Heart left ventricle (tissue), 16 donors: ENCODE measurements at places on chromosomes 11 and 22. TPM values are rescaled to one million over a fixed set of nuclear protein-coding genes. Genes with fewer than 3 reads are reported as not detected.

DNA sequence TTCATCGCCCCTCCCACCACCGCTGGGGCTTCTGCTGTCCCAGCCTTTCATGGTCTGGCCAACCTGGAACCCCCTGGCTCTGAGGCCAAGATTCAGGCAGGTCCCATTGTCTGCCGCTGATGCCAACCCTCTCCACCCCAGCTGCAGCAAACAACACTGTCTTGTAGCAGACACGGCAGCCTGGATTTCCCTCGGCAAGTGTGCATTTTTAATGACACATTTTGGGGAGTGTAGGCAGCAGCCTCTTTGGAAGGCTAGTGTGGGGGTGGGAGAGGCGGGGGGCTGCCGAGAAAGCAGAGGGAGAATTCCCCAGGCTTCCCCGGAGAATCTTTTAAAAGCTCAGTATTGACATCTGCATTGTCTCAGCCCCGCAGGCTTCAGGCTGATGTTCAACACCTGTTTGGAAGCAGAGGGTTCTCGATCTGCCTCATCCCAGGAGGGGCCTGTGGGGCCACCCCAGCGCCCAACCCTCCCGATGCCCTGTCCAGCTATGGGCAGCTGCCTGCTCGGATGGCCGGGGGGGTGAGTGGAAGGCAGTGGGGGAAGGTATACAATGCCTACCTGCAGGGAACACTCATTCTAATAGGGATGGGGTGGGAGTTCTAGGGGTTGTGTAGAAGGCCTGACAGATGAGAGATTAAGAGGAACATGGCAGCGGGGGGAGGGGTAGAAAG is 41.5 kb downstream of the NECTIN1 start:
- no peak overlapping the region for H3K4me3 ChIP-seq
- H3K27ac ChIP-seq = no peak overlapping the region
- no peak for DNase-seq
- H3K4me1 ChIP-seq = no peaks in the 10 kb centered on the region
- no peaks in the 10 kb centered on the region for H3K27me3 ChIP-seq

DNA sequence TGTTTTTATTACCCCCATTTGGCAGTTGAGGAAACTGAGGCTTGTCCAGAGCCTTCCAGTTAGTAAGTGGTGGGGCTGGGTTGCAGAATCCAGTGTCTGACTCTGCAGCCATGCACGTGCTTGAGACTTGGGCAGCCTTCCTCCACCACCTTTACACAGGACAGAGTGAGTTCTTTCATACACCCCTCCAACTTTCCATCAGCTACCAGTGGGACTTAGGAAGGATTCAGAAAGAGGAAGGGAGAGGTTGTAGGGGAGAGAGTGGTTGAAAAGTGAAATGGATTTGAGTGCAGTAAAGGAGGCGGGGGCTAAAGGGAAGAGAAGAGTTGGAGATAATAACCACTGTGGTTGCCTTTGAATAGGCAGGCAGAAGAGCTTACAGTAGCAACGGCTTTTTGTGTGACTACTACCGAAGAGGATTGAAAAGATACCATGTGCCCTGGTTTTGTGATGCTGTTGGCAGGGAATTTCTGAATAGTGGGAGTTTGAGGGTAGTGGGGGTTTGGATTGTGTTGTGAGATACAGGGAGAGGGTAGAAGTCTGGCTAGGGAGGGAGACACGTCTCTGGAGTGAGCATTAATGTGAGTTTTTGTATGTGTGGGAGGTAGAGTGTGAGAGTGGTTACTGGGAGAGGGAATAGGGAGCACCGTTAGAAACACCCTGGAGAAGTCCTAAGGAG is 1.7 kb downstream of the UVRAG start:
- H3K27me3 ChIP-seq = no peaks in the 10 kb centered on the region
- H3K27ac ChIP-seq = peak overlapping the region; percentile 48
- no peaks in the 10 kb centered on the region for H3K36me3 ChIP-seq
- H3K4me1 ChIP-seq = peaks cover 61% of the 10 kb centered on the region
- DNase-seq = no peak
- H3K4me3 ChIP-seq = peak overlapping the region; percentile 87

DNA sequence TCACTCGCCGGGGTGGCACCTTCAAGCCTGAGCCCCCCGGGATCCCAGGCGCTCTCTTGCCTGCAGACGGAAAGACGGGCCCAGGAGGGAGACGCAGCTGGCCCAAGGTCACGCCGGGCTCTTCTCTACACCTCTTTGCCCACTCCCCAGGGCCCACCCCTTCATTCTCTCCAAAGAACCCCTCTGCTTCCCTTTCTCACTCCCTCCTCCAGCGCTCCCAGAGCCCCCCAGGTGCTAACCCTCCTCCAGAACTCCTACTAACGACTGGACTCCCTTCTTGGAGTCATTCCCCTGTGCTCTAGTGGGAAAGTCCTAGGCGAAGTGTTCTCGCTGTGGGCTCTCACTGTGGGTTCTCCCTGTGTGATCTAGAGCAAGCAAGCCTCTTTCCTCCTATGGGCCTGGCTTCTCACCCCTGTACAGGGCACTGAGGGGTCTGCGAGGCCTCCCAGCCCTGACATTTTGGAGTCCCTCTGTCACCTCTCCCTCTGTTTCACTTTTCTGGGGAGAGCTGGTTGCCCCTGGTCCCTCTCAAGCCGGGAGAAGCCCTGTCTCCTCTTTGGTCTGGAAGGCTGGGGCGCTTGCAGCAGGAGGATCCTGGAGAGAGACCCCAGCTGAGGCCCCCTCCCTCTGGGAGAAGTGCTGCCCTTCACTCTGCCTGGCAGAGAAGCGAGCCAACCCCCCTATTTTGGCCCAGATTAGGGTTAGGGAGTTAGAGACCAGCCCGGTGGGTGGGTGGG is 858 bp downstream of the OAF start:
- H3K27ac ChIP-seq = peak overlapping the region; percentile 85
- H3K36me3 ChIP-seq = no peaks in the 10 kb centered on the region
- peaks cover 68% of the 10 kb centered on the region for H3K4me1 ChIP-seq
- no peaks in the 10 kb centered on the region for H3K27me3 ChIP-seq
- peak; percentile 26 for DNase-seq

DNA sequence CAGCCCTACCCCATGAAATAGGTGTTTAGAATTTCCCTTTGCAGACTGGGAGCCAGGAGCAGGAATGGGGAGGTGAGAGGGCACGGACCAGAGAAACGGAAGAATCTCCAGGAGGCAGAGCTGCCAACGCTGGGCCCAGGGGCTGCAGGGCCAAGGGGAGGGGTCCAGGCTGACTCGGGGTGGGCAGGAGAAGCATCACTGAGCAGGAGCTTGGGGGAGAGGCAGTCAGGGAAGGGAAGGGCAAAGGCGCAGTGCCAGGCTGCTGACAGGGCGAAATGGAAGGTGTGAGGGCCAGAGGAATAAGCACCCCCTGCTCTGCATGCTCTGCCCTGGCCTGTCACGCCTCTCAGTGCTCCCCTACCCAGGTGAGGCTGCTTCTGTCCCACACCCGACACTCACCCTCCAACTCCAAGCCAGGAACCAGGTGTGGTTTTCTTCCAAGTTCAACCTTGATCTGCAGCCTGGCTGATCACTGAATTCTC is 14.5 kb downstream of the LRRC32 start:
- H3K4me3 ChIP-seq = no peak overlapping the region
- no peak overlapping the region for H3K27ac ChIP-seq
- peaks cover 43% of the 10 kb centered on the region for H3K36me3 ChIP-seq
- no peak for DNase-seq
- peaks cover 13% of the 10 kb centered on the region for H3K4me1 ChIP-seq

DNA sequence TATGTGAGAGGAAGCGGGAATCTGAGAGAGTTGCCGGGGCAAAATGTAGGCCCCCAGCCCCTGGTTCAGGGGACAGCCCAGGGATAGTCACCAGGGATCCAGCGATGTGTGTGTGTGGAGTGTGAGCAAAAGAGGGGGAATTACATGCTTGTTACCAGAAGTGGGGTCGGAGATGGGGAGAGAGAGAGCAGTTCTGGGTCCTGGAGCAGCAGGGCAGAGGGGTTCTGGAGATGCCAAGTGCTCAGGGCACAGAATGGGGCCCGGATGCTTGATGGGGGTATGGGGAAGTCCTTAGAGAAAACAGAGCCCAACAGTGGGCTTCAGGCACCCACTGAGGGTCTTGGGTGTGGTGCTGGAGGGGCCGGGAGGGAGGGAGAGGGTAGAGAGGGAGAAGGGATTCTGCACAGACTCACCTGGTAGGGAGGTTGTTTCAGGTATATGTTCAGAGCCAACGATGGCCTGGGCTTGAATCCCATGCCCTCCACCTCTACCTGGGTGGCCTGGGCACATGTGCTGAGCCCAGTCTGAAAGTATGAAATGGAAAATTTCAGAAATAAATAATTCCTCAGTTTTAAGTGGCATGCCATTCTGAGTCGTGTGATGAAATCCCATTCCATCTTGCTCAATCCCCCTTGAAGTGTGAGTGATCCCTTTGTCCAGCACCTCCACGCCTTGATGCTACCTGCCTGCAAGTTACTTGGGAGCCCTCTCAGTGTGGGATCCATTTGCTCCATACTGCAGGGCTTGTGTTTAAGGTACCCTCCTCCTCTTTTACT is 12.4 kb downstream of the SMIM38 start:
- no peak for DNase-seq
- H3K27ac ChIP-seq = no peak overlapping the region
- peaks cover 11% of the 10 kb centered on the region for H3K4me1 ChIP-seq
- no peaks in the 10 kb centered on the region for H3K27me3 ChIP-seq
- no peak overlapping the region for H3K4me3 ChIP-seq

- no peak overlapping the region for H3K4me3 ChIP-seq
- no peak overlapping the region for H3K27ac ChIP-seq
- H3K27me3 ChIP-seq = no peaks in the 10 kb centered on the region
- DNase-seq = no peak
Observed at GRCh38 chr11:73743045-73743444, 17.8 kb downstream of the RAB6A start.

GRCh38 chr11:35003186-35003585 is 86.8 kb downstream of the PDHX start:
- H3K4me1 ChIP-seq = no peaks in the 10 kb centered on the region
- DNase-seq = no peak
- H3K4me3 ChIP-seq = no peak overlapping the region
- H3K36me3 ChIP-seq = no peaks in the 10 kb centered on the region

DNA sequence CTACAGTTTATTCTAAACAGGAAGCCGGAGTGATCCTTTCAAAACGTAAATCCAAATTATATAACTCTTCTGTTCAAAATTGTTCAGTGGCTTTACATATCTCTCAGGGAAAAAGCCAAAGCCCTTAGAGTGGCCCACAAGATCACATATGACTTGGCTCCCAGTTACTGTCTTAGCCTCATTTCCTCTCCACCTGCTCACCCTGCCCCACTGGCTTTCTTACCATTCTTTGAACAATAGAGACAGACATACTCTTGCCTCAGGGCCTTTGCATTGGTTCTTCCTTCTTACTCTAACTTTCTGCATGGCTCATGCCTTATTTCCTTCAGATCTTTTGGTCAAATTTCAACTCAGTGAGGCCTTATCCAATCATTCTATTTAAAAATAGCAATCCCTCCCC is 52.1 kb downstream of the STIM1 start:
- H3K27ac ChIP-seq = no peak overlapping the region
- peaks cover 21% of the 10 kb centered on the region for H3K4me1 ChIP-seq
- H3K4me3 ChIP-seq = no peak overlapping the region
- DNase-seq = no peak
- no peaks in the 10 kb centered on the region for H3K36me3 ChIP-seq

GRCh38 chr22:44536411-44536810 is 38.4 kb upstream of the RTL6 start:
- no peak for DNase-seq
- H3K27ac ChIP-seq = no peak overlapping the region
- H3K4me1 ChIP-seq = no peaks in the 10 kb centered on the region
- H3K4me3 ChIP-seq = no peak overlapping the region
- H3K27me3 ChIP-seq = peaks cover 7% of the 10 kb centered on the region
- H3K36me3 ChIP-seq = no peaks in the 10 kb centered on the region

DNA sequence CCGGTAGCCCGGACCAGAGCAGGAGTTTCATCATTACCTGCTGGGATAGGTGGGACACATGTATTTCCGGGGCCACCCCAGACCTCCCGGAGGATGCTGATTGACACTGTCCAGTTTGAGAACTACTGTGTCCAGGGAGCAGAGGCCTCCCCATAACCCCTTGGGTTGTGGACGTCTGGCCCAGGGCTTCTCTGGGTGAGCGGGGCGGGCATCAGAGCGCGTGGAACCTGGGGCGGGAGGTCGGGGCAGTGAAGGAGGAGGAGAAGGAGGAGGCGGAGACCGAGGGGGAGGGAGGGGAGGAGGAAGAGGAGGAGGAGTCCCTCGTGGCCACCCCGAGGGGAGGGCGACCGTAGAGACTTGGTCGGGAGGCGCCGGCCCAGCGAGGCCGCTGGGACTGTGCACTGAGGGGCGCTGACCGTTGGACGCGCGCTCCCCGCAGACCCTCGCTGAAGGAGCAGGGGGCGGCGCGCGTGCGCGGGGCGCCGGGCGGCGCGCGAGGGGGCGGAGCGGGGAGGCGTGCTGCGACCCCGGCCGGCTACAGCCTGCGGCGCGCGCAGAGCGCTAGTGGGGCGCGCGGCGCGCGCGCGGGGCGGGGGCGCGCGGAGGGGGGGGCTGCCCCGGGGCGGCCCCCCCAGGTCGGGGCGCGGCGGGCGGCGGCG is at the start of gene GRK3:
Gene GRK3, plus strand, starts transcription at position 356 of the 659 bp plus-strand sequence. CDS start 366 bp downstream, outside the sequence.
- H3K4me1 ChIP-seq = peaks cover 29% of the 10 kb centered on the region
- peak; percentile 75 for DNase-seq
- peak within 1 kb of the TSS; percentile 86 for H3K4me3 ChIP-seq
- H3K27me3 ChIP-seq = no peaks in the 10 kb centered on the region
- H3K36me3 ChIP-seq = no peaks in the 10 kb centered on the region

GRCh38 chr11:64535811-64536210 is 55.2 kb upstream of the SLC22A12 start:
- H3K27me3 ChIP-seq = no peaks in the 10 kb centered on the region
- H3K36me3 ChIP-seq = no peaks in the 10 kb centered on the region
- H3K4me3 ChIP-seq = no peak overlapping the region
- no peaks in the 10 kb centered on the region for H3K4me1 ChIP-seq
- no peak for DNase-seq
- no peak overlapping the region for H3K27ac ChIP-seq

GRCh38 chr22:32619614-32620426 is 145.2 kb downstream of the FBXO7 start:
- H3K4me3 ChIP-seq = no peak overlapping the region
- peak overlapping the region; percentile 89 for H3K27ac ChIP-seq
- no peaks in the 10 kb centered on the region for H3K36me3 ChIP-seq

- H3K36me3 ChIP-seq = no peaks in the 10 kb centered on the region
- H3K27me3 ChIP-seq = peaks cover under 1% of the 10 kb centered on the region
- DNase-seq = no peak
- H3K4me1 ChIP-seq = peaks cover 70% of the 10 kb centered on the region
- peak overlapping the region; percentile 76 for H3K4me3 ChIP-seq
- peak overlapping the region; percentile 94 for H3K27ac ChIP-seq
Observed at GRCh38 chr22:29308791-29309262, 2.4 kb downstream of the GAS2L1 start.

Gene POU2AF3
- not detected for total RNA-seq

Gene MRGPRF
- 1.7 TPM for total RNA-seq

Gene ENTHD1
- total RNA-seq = not detected

Gene OR8I2
- total RNA-seq = not detected

Gene ST14
- total RNA-seq = 13.0 TPM
